ENCODE measurements at places on chromosomes 1 and 21. TPM values are rescaled to one million over a fixed set of nuclear protein-coding genes. Genes with fewer than 3 reads are reported as not detected.

DNA sequence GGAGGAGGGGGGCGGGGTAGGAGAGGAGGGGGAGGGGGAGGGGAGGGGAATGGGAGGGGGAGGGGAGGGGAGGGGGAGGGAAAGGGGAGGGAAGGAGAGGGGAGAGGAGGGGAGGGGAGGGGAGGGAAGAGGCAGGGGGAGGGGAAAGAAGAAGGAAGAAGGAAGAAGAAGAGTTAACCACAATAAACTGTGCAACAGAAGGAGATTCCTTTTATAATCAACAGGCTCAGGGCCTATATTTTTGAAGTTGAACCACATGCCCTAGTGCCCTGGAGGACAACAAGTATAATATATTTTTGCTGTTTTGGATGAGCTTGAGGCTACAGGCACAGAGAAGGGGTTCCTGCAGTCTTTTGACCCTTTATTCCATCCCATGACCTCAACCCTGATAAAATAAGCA, 228.2 kb upstream of the IRF2BP2 start:
- no peak overlapping the region for H3K27ac ChIP-seq
- H3K36me3 ChIP-seq, result no peaks in the 10 kb centered on the region
- DNase-seq, result no peak
- H3K4me1 ChIP-seq, result peaks cover 13% of the 10 kb centered on the region
- no peaks in the 10 kb centered on the region for H3K27me3 ChIP-seq

DNA sequence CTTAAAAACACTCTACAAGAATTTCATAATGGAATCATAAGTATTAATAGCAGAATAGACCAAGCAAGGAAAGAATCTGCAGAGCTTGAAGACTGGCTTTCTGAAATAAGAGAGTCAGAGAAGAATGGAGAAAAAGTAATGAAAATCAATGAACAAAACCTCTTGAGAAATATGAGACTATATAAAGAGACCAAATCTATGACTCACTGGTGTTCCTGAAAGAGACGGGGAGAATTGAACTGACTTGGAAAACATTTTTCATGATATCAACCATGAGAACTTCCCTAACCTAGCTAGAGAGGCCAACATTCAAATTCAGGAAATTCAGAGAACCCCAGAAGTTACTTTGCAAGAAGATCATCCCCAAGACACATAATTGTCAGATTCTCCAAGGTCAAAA, 85.6 kb downstream of the GDAP2 start:
- H3K4me3 ChIP-seq, result no peak overlapping the region
- peaks cover 12% of the 10 kb centered on the region for H3K36me3 ChIP-seq
- DNase-seq, result no peak
- no peaks in the 10 kb centered on the region for H3K27me3 ChIP-seq
- no peak overlapping the region for H3K27ac ChIP-seq
- H3K4me1 ChIP-seq, result no peaks in the 10 kb centered on the region

GRCh38 chr1:174700775-174701174, 253.0 kb downstream of the GPR52 start:
- H3K36me3 ChIP-seq, result no peaks in the 10 kb centered on the region
- no peak overlapping the region for H3K4me3 ChIP-seq
- H3K4me1 ChIP-seq, result no peaks in the 10 kb centered on the region
- H3K27ac ChIP-seq, result no peak overlapping the region
- DNase-seq, result no peak

Gene PCSK9
- not detected for total RNA-seq

DNA sequence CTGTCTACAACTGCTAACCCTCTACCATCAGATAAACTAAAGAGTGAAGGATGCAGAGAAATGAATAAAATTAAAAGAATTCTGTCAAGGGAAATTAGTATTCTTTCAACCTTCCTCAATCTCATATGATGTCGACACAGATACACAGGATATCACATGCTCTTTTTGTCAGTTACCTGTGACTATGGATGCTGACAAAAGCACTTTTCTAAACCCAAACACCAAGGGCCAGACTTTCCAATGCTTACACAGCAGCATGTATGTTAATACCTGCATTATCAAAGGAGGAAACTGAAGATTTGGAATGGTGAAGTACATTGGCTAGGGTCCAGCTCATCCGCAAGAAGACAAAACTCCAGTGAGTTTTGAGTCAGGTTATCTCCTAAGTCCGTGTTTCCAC, 294.0 kb downstream of the SMYD3 start:
- no peak overlapping the region for H3K4me3 ChIP-seq
- no peak overlapping the region for H3K27ac ChIP-seq
- no peaks in the 10 kb centered on the region for H3K27me3 ChIP-seq
- no peaks in the 10 kb centered on the region for H3K4me1 ChIP-seq
